ENCODE measurements at places on chromosomes 13 and 19.

GRCh38 chr13:93235258-93236015, 8.8 kb downstream of the GPC6 start:
- no peak for DNase-seq

GRCh38 chr19:2240881-2241760, 4.5 kb downstream of the SF3A2 start:
- DNase-seq: no peak

GRCh38 chr13:92560883-92561282, 665.7 kb upstream of the GPC6 start:
- no peak for DNase-seq

DNA sequence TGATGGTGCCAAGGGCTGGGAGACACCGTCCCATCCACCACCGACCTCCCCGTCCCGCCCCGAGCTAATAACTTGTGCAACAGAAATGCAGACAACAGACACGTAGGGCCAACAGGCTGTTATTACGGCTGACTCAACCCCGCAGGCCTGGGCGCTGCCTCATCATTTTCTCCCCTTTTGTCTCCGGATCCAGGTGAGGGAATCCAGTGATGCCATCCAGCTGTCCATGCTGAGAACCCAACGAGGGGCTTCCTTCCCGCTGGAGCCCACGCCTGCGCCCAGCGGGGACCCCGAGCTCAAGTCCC, 6.4 kb upstream of the DIRAS1 start:
- DNase-seq: no peak

- no peak for DNase-seq
Observed at GRCh38 chr13:30559274-30559673, 58.4 kb upstream of the USPL1 start.

Measured in left ventricle myocardium inferior (tissue), 1 donor.